Ascending aorta (tissue), 2 donors: ENCODE measurements at places on chromosomes 12 and 14.

GRCh38 chr14:24690492-24690891 is 56.5 kb upstream of the GZMB start:
- DNase-seq: no peak

- DNase-seq: no peak
These were observed 11.0 kb downstream of the SLCO1A2 start for GRCh38 chr12:21323736-21324135.

- DNase-seq: no peak
These were observed 126.5 kb downstream of the C12orf75 start for GRCh38 chr12:105457026-105457425.

- no peak for DNase-seq
These were observed 33.7 kb upstream of the SOS2 start for GRCh38 chr14:50265029-50265428.

DNA sequence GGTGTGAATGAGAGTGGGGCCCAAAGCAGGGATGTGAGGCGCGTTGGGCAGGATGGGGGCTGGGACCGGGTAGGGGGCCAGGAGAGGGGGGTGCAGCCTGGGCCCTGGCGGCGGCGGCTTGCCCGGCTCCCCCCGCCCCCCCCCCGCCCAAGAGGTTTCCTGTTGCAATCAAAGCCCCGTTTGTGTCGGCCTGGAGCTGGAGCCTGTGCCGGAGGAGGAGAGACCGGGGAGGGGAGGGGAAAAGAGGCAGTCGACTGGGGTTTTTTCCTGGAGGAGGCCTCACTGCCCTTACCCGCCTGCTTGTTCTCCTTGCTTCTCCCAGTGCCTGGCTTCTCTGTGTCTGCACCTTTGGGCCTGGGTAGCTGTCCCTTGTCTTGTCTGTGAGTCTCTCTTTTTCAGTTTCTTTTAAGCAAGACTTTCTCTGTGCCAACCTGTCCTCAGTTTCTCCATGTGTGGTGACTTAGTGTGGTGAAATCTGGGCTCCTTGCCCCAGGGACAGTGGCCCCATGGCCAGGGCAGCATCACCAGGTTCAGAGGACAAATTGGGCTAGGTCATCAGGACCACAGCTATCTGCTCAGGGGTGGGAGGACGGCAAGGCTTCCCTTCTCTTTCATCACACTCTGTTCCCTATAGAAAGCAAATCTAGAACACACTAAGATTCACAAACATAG is 8.5 kb downstream of the RARG start:
- no peak for DNase-seq

GRCh38 chr12:23025372-23026016 is 400.5 kb downstream of the ETNK1 start:
- DNase-seq: no peak
